Thoracic aorta endothelial cell (primary cell): ENCODE measurements at places on chromosomes 7 and 10. TPM values are rescaled to one million over a fixed set of nuclear protein-coding genes. Genes with fewer than 3 reads are reported as not detected.

Gene CALCR
- total RNA-seq, result not detected in 2 replicates

Gene AKR1C2
- total RNA-seq, result 2.0 and 2.2 TPM in 2 replicates

Gene ITPRID1
- not detected in 2 replicates for total RNA-seq

Gene ACTL6B
- not detected in 2 replicates for total RNA-seq

Gene SPRN
- not detected in 2 replicates for total RNA-seq

Gene FLNC
- total RNA-seq, result 93.9 and 109 TPM in 2 replicates

Gene SRRM3
- total RNA-seq, result 0.80 and 0.86 TPM in 2 replicates

Gene ELFN1
- total RNA-seq, result 0.53 and 0.86 TPM in 2 replicates

Gene FAM13C
- total RNA-seq, result 0.13 and 0.93 TPM in 2 replicates

Gene PLXDC2
- 0.93 and 1.5 TPM in 2 replicates for total RNA-seq

Gene GNGT1
- not detected in 2 replicates for total RNA-seq

Gene SLC39A12
- total RNA-seq, result not detected in 2 replicates

Gene TRIM73
- total RNA-seq, result 0.43 and 0.66 TPM in 2 replicates

Gene SNX10
- total RNA-seq, result 0.80 and 2.5 TPM in 2 replicates

Gene SND1
- total RNA-seq, result 267 and 293 TPM in 2 replicates

Gene ACBD7
- total RNA-seq, result 1.7 and 3.3 TPM in 2 replicates

Gene SPDYE6
- not detected in 2 replicates for total RNA-seq

Gene ADAM8
- total RNA-seq, result 0.07 and 0.13 TPM in 2 replicates

Gene LRIT1
- not detected in 2 replicates for total RNA-seq

Gene OR2A5
- total RNA-seq, result not detected in 2 replicates
